Stomach (tissue), 19 donors: ENCODE measurements at places on chromosomes 16 and 17.

- H3K27me3 ChIP-seq = peaks cover 24% of the 10 kb centered on the region
- DNase-seq = peak; percentile 97
- H3K4me3 ChIP-seq = peak within 1 kb of the TSS; percentile 66
- peaks cover 30% of the 10 kb centered on the region for H3K36me3 ChIP-seq
- H3K27ac ChIP-seq = peak within 1 kb of the TSS; percentile 84
These were observed at the start of gene ZNF232 for GRCh38 chr17:5111402-5112204. Gene ZNF232, minus strand, starts transcription at chr17:5111878. Its CDS starts 56 bp downstream, at chr17:5111822.

- no peaks in the 10 kb centered on the region for H3K36me3 ChIP-seq
- DNase-seq = no peak
- H3K4me1 ChIP-seq = peaks cover 28% of the 10 kb centered on the region
- H3K27ac ChIP-seq = peak overlapping the region; percentile 95
- H3K27me3 ChIP-seq = no peaks in the 10 kb centered on the region
These were observed 1.0 kb upstream of the RHOT1 start for GRCh38 chr17:32141258-32141657.

DNA sequence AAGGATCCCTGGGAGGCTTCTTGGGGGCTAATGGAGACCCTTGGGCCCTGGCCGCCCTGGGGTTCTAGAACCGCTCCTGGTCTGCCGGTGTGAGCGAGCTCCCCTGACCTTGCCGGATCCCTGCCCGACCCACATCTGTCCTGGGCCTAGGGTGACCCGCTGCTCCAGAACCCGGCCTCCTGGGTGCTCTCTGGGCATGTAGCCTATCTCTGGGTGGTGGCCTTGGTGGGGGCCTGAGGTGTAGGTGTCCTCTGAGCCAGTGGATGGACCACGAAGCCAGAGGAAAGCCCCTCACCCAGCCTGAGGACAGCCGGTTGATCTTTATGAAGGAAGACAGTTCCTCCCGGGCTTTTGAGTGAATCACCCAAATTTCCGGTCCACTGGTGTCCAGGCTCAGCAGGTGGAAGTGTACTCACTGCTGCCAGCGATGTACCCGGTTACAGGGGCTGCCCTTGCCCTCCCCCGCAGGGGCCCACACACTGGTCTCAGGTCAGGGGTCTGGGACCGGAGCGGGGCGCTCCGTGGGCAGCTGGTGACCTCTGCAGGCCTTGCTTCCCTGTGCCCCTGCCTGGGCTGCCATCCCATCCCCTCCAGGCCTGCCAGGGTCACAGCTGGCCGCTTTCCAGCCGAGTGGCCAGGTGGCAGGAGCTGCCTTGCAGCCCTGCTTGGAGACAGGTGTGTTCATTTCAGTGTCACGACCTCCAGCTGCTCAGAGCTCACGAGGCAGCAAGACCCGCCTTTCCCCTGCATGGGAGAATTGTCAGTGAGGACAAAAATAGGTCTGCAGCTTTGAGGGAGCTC lies 10.5 kb upstream of the GSE1 start:
- H3K27ac ChIP-seq = peak overlapping the region; percentile 43
- peak; percentile 80 for DNase-seq
- H3K4me3 ChIP-seq = no peak overlapping the region

GRCh38 chr17:18997650-18998196 lies 6.8 kb downstream of the FAM83G start:
- H3K27me3 ChIP-seq = no peaks in the 10 kb centered on the region
- H3K27ac ChIP-seq = no peak overlapping the region
- peaks cover 50% of the 10 kb centered on the region for H3K4me1 ChIP-seq
- no peak for DNase-seq

DNA sequence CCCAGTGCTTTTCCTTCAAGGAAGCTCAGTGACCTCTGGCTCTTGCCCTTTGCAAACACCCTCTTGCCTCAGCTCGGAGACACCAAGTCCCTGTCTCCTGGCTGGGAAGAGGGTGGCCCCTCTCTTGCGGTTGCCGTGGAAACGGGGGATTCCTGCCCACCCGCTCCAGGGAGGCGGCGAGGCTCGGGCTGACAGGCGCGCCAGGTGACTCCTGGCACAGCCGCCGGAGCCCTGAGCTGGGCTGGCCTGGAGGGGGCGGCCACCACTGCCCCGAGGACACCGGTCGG lies 71.4 kb downstream of the ABR start:
- no peak for DNase-seq
- H3K36me3 ChIP-seq = no peaks in the 10 kb centered on the region
- peaks cover 60% of the 10 kb centered on the region for H3K4me1 ChIP-seq
- H3K27me3 ChIP-seq = no peaks in the 10 kb centered on the region

DNA sequence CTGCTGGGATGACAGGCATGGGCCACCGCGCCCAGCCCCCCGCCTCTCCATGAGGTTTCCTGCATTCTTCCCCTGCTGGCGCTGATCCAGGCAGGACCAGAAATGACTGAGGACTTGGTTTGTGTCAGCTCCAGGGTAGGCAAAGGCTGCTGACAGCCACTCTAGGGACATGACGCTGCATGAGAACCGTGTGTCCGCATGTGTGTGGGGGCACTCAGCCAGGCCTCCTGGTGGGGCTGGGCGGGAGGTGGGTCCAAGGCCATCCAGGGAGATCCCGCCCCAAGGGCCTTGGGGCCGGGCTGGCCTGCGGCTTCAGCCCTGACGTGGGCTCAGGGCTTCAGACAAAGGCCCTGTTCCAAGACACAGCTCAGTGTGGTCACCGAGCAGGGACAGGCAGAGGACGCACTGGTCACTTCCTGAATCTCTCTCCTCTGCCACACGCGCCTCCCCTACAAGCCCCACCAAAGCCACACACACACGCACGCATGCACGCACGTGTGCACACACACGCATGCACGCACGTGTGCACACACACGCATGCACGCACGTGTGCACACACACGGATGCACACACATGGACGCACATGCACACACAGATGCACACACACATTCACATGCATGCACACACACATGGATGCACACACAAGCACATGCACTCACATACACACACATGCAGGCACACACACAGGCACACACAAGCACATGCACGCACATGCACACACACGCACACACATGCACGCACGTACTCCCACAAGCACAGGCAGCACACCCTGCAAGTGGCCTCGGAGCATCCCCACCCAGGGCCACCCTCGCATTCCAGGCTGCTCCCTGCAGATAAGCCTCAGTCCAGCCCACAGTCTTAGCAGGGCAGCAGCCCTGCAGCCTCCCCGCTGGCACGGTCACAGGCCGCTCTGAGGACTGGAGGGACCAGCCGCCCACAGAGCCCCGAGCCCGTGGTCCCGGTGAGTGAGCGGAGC lies 5.3 kb upstream of the TMEM204 start:
- no peak for DNase-seq
- H3K27ac ChIP-seq = no peak overlapping the region
- H3K4me3 ChIP-seq = no peak overlapping the region

- H3K4me3 ChIP-seq = no peak overlapping the region
- H3K4me1 ChIP-seq = peaks cover 33% of the 10 kb centered on the region
- H3K36me3 ChIP-seq = peaks cover 23% of the 10 kb centered on the region
- peak overlapping the region; percentile 62 for H3K27ac ChIP-seq
These were observed 24.1 kb downstream of the MYBBP1A start for GRCh38 chr17:4530799-4531730.

DNA sequence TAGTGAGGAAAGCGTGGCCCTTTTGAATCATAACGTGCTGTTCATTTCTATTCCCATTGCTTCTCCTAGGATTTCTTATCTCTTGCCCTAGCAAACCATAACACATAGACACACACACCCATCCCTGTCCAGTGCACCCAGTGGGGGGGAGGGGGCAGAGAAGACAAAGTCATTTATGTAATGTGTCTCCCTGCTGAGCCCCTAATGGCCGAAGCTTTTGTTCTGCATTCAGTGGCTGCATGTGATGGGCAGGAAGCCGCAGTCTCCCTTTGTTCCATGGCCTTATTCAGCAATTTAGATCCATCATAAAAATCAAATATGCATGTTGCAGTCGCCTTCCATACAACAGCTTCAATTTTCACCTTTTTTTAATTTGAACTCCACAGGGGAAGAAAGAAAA lies 325.4 kb downstream of the ZFHX3 start:
- no peak overlapping the region for H3K4me3 ChIP-seq
- no peaks in the 10 kb centered on the region for H3K27me3 ChIP-seq
- no peaks in the 10 kb centered on the region for H3K4me1 ChIP-seq
- no peaks in the 10 kb centered on the region for H3K36me3 ChIP-seq
- H3K27ac ChIP-seq = no peak overlapping the region

DNA sequence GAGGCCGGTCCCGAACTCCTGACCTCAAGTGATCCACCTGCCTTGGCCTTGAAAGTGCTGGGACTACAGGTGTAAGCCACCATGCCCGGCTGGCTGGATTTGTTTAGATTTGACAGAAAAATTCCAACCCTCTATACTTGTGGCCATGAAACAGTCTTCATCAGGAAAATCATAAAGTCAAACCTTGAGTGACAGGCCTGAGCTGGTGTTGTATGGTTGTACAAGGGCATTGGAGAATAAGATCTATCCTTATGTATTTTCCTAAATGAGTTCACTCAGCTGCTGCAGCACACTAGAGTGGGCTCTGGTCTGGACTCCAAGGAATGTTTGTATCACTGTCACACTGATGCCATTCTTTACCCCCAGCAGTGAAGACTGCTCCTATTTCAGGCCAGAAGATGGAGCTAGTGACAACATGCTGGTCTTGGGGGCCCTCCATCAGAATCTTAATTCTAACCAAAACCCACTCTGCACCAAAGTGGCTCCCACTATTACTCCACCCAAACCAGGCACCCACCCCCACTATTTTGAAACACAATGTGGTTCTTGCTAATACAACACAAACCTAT lies 27.4 kb downstream of the SNX11 start:
- H3K4me3 ChIP-seq = no peak overlapping the region
- no peaks in the 10 kb centered on the region for H3K27me3 ChIP-seq
- no peaks in the 10 kb centered on the region for H3K4me1 ChIP-seq
- no peaks in the 10 kb centered on the region for H3K36me3 ChIP-seq
- H3K27ac ChIP-seq = no peak overlapping the region
- DNase-seq = no peak

DNA sequence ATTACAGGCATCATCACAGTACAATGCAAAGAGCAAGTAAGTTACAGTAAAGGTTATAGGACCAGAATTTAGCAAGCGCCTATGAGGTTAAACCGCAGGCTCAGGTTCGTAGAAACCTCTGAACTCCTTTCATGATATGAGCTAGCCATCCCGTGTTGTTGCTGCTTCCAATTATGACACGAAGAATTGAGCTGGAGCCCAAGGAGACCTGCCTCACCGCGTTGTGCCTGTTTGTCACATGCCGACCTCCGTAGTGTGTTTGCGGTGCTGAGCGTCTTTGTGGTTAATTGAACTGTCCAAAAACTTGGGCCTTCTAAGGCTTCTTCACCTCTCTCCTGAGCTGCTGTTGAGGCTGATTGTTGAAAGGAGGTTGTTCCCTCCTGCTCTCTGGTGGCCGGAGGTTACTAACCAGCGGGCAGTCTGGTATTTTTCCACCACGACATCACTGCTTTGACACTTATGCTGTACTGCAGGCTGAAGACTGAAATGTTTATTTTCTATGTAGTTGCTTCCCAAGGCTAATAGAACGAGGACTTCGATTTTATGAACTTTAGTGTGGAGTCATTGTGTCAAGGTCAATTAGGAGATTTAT lies 67.5 kb downstream of the SEC14L1 start:
- peak; percentile 75 for DNase-seq
- peaks cover 29% of the 10 kb centered on the region for H3K4me1 ChIP-seq
- H3K4me3 ChIP-seq = no peak overlapping the region

DNA sequence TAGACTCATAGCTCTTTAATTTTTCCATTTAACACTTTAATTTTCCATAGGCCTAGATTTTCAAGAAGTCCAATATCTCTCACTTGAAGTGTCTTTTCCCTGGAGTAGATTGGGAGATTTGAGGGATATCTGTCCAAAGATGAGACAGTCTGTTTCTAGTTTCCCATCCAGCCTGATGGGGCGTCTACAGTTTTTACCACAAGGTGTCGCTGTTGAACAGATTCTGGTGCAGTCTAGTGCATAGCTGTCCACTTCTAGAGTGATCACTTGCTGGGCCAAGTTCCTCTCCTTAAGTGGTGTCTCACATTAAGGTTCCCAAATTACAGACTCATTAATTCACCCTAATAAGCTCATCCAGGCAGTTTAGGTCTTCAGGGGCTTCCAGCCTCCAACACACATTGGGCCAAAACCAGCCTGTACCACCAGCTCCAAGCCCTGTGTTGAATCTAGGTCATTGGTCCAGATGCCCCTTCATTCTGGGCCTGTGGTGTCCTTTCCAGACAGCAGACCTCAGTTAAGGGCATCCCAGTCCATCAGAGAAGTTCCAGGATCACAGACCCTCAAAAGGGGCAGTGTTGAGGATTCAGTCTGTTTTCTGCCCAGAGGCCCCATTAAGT lies 9.4 kb downstream of the SNX20 start:
- H3K27ac ChIP-seq = no peak overlapping the region
- no peaks in the 10 kb centered on the region for H3K27me3 ChIP-seq
- no peak for DNase-seq
- no peak overlapping the region for H3K4me3 ChIP-seq
- H3K4me1 ChIP-seq = peaks cover 6% of the 10 kb centered on the region

DNA sequence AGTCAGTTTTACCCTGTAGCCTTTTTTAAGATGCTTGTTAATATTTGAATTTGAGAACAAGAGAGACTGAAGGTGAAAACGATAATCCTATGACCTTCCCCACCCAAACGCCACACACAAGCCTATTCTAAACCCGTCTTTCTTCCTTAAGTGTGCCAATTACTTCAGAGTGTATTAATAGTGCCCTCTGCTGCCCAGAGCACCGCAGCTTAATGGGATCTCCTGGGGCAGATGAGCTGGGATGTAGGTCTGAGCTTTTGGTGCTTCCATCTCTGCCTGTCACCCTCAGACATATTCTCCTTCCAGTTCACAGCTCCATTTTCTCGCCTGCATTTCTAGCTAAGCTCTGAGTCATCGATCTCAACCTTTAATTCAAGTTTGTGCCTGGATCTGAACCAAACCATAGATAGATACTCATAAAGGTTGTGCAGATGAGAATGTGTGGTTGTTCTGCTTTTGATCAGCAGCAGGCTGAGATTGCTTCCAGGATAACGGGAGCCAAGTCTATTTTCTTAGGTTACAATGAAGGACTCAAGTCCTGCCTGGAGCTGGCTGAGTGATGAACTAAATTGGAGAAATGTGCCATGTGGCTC lies 46.4 kb upstream of the CDH13 start:
- H3K4me3 ChIP-seq = no peak overlapping the region
- no peak overlapping the region for H3K27ac ChIP-seq
- H3K27me3 ChIP-seq = no peaks in the 10 kb centered on the region
- H3K36me3 ChIP-seq = no peaks in the 10 kb centered on the region

- H3K27ac ChIP-seq = peak overlapping the region; percentile 79
- H3K4me1 ChIP-seq = peaks cover 59% of the 10 kb centered on the region
These were observed 25.5 kb downstream of the MYO18A start for GRCh38 chr17:29154516-29155226.

DNA sequence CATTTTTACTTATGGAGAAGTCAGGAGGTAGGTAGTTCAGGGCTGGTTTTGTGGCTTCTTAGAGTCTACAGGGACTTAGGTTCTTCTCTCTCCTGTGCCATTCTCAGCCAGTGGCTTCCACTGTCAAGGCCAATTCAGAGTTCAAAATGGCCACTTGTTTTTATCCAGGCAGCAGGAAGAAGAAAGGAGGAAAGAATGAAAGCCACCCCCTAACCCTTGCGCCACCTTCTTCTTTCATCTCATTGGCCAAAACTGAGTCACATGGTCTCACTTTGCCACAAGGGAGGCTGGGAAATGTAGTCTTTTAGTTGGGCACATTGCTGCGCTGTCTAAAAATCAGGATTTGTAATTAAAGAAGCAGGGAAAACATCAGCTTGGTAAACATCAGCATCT lies 60.8 kb upstream of the MED9 start:
- H3K4me1 ChIP-seq = peaks cover 13% of the 10 kb centered on the region
- H3K27ac ChIP-seq = peak overlapping the region; percentile 51
- H3K4me3 ChIP-seq = no peak overlapping the region
- no peaks in the 10 kb centered on the region for H3K36me3 ChIP-seq
- DNase-seq = peak; percentile 63
